DMS 273 treated with DMSO at 0.1 percent for 48 hours (cell line): ENCODE measurements at places on chromosomes 1 and 21.

DNA sequence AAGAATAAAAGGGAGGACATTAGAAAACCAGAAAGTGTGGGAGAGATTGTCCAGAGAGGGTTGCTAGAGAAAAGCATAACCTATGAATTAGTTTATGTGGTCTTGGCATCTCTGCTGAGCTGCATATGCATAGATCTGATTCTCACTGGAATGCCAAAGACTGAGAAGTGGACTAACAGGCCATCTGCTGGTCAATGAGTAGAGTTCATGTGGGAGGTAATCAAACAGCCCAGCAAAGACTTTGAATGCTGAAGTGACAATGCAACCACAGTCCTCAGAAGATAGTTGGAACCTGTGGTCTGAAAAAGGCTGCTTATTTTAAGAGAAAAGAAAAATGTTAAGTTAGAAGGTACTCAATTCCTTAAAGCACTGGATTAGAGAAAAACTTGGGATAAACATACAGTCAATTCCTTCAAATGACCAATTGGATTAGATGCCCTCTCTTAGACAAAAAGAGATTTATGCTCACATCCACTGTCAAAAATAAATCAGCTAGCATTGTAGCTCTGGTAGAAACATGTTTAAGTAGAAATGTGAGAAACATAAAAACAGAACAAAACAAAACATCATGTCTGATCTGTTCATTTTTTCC is 382.8 kb downstream of the AMY1C start:
- DNase-seq = no peak

GRCh38 chr1:18668750-18669404 is 38.2 kb downstream of the PAX7 start:
- no peak for DNase-seq

- no peak for DNase-seq
Observed at GRCh38 chr1:153881751-153882150, 41.0 kb downstream of the GATAD2B start.

DNA sequence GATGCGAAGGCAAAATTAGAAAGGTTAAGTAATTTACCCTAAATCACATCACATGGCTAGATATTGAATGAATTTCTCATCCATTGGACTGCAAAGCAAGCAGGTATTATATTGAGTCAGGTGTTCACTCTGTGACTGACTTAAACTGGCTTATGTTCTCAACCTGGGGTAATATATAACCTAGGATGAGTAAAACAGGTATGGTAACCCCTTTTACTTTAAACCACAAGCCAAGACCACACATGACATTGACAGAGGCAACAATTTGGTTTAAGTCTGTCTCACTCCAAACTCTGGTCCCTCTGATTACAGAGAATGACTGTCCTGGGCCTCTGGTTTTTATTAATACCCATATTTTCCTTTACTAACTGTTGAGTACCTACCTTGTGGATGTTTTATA is 33.3 kb downstream of the MAEL start:
- no peak for DNase-seq

- DNase-seq = no peak
Observed at GRCh38 chr1:4654764-4655673, 610 bp downstream of the AJAP1 start.
